Stimulated activated naive CD4-positive, alpha-beta T cell (primary cell): ENCODE measurements at places on chromosomes 6 and 20.

DNA sequence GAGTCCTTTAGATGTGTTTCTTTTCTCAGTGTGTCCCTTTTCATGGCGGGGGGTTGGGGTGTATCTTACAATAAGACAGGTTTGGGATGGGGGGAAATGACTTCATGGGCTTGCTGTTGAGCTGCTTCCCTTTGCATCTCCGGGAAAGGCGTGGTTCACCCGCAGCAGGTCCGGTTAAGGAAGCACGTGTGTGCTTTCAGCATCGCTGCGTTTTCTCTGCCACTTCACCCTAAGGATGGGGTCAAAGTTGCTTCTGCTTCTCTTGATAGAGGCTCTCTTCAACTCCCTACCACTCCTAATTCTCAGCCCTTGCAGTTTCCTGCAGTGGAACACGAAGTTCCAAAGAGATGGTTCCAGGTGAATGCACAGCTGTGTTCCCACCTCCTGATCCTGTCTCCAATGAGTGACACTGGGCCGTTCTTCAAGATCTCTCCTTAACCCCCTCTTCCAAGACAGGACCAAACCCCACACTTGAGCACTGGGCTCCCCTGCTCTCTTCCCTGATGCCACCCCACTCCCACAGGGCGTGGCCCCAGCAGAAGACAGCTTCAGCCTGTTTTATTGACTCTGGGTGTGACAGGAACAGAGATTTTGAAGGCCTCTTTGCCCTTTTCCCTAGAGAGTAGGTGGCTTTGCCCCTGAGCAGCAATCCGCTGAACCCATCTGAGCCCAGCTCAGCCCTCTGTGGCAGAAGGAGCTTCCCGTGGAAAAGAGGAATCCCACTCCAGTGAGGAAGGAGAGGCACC, 85.2 kb downstream of the PLEKHG1 start:
- no peak for DNase-seq

GRCh38 chr6:32570363-32570905, 19.2 kb downstream of the HLA-DRB1 start:
- DNase-seq, result no peak

DNA sequence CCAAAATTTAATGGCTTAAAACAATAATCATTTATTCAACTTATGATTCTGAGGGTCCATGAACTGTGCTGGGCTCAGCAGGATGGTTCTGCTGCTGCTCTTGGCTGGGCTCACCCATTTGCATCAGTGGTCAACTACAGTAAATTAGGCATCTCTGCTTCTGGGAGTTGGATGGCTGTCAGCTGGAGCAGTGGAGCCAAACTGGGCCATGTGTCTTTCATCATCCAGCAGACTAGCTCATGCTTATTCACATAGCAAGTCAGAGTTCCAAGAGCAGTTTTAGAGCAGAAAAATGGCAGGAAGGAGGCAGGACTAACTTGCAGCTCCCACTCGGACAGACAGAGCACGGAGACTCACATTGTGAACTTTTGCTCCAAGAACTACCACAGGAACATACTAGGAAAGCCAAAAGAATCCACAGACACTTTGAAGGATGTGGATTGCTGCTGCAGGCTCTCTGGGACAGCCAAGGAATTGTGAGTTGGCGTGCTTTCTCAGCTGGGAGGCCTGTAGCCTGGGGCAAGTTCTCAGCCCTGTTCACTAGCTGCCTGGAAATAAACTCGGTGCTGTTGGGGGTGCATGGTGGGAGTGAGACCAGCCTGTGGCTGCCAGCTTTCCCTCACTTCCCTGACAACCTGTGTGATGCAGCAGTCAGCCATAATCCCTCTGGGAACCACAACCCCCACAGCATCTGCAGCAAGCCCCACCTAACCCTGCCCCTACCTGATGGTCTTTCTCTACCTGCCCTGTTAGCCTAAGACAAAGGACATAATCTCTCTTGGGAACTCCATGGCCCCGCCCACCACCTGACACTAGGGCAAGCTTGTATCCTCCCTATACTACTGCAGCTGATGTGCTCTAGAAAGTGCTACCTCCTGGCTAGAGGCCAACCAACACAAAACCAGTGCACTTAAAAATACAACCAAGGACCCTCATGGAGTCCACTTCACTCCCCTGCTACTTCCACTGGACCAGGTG, 129.0 kb downstream of the JPH2 start:
- no peak for DNase-seq

DNA sequence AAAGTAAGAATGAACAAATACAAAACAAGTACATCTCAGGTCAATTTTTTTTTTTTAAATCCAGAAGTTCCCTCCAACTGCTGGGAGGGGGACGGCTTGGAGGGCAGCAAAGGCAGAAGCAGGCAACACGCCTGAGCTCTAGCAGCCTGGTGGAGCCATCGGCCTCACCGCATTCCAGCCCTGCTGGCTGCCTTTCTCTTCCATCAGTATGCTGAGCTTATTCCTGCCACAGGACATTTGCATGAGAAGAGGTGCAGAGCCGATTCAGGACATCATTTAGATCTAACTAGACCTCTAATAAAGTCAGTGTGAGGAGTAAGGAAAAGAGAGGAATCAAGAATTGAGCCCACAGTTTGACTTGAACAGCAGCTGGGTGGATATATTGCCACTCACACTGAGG, 318.8 kb downstream of the ZFAND3 start:
- no peak for DNase-seq

- DNase-seq, result no peak
Observed at GRCh38 chr20:17943343-17943742, 25.3 kb downstream of the SNX5 start.

GRCh38 chr20:48668451-48668946, 159.3 kb downstream of the PREX1 start:
- DNase-seq, result no peak

DNA sequence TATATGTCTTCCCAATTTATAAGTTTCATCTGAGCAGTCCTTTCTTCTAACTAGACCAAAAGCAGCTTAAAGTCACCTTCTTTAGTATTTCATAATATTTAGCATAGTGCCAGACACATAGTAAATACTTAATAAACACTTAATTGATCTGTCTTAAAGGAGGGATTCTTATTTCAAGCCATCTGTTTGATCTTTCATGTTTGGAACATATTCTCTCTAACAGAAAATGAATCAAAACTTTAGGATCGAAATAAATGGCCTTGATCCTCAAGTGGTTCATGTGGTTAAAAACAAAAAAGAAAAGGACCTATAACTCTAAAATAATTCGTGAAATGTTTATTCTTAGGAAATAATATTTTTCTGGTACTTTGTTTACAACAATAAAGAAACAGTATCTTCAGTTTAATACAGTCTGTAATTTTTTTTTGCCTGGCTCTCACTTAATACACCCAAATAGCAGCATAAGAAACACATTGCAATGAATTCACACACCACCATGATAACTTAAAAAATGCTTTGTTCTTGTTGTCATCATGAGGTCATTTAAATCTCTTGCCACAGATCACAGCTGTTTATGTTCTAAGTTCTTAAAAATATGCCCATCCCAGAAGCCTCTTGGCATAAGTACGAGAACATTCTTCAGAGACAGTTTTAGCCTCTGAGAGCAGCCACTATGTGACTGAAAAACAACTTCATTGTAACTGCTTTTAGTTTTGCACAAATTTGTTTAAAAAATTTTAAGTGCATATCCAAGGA, 48.1 kb downstream of the ESF1 start:
- DNase-seq, result no peak

GRCh38 chr6:66496659-66497058, 789.6 kb upstream of the EYS start:
- DNase-seq, result no peak

DNA sequence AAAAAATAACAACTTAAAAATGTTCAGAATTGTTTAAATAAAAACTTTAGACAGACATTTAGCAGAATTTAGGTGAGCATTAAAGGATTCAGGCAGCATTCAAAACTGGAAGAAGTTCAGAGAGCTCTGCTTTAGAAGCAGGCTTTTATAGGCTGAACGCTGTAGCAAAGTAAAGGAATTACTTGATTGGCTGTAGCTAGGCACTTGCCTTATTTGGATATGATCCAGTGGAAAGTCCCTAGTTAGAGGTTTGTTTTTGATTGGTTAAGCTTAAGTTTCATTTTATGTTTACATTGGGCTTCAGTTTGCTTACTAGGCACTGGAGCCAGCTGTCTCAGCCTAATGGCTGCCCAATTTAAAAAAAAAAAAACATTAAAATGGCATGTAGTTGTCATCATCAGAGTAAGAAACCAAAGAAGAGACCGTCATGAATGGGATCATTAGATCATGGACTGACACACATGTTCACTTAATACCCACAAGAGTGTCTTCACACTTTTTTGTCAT, 65.1 kb downstream of the CBFA2T2 start:
- peak; percentile 85 for DNase-seq

DNA sequence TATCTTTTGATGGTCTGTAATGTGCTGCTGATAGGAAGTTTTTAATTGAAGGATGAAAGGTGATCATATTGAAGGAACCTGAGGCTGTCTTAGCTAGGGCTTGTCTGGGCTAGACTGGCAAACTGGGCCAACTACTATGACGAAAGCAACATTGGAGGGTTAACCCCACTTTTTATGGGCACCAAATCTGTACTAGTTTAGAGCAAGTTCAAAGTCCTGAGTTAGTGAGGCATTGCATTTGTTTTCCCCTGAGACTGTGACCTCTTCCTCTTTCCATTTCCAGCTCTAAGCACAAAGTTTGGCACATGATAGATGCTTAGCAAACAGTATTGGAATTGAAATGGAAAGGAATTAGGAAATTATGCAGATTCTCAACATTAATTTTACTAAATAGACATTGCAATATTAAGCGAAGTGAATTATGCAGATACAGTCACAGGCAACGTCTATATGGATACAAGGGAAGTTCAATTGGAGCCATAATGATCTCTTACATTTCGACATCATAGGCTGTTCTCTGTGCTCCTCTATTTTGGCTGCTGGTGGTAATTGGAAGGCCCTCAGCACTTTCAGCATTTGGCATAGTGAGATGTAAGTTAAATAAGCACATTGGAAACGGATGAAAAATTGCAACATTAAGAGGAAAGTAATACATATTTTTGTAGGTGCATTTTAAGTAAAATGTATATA, 22.2 kb downstream of the CEP57L1 start:
- no peak for DNase-seq

- no peak for DNase-seq
Observed at GRCh38 chr20:32078791-32079190, 26.7 kb downstream of the HCK start.

DNA sequence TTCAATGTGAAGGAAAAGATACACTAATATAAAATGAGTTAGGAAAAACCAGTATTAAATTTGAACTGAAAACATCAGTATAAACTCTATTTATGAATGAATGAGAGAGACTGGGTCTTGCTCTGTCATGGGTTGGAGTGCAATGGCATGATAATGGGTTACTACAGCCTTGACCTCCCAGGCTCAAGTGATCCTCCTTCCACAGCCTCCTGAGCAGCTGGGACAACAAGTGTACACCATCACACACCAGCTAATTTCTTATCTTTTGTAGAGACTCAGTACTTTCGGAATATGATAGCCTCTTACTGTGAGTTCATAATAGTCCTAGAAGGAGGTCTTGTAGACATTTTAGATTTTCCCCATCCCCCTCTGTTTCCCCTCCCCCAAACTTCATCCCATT, 21.4 kb downstream of the KCTD20 start:
- DNase-seq, result no peak
